ENCODE measurements at places on chromosomes 16 and 17.

DNA sequence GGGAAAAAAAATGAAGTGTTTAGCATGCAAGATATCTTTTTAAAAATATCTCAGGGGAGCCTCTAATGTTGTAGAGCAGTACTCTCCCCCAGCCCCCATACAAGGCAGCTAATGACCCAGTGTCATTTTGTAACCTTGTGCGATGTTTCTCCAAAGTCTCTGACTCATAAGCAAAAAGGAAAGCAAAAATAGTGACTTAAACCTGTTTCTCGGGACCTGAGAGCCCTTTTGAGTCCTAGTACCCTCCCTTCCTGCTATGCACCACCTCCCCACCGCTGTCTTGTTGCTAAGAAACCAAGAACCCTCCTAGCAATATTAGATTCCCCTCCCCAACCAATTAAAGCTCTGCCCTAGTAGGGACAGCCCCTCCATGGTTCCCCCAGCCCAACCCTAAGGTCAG lies 2.8 kb downstream of the MYCBPAP start:
- DNase-seq: peak; percentile 57

GRCh38 chr16:54233615-54234014 lies 53.0 kb downstream of the IRX3 start:
- DNase-seq: no peak

DNA sequence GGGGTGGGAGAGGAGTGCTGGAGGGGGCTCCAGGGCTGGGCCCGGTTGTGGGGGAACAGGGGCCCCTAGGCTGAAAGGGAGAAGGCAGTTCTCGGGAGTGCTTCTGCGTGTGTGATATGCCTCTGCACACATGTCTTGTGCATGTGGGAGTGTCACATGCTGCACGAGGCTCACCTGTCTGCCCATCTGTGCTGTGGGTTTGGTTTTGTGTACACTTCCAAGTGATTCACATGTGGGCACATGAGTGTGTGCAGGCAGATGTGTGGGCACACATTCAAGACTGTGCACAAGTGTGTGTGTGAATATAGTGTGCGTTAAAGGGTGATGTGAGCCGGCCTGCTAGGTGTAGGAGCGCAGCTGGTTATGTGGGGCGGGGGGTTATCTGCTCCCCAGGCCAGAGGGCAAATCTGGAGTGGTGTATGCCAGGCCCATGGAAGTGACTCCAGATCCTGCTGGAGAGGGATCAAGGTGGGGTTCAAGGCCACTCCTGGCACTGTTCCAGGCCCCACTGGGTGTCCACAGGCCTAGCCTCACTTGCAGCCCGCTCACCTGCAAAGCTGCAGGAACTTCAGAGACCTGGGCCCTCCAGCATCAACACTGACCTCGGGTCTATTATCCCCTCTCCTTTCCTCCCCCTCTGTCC lies 3.8 kb upstream of the BAHCC1 start:
- no peak for DNase-seq

GRCh38 chr16:29649588-29650494 lies 13.2 kb upstream of the SPN start:
- no peak for DNase-seq

GRCh38 chr16:72908362-72909167 lies 139.4 kb downstream of the ZFHX3 start:
- DNase-seq: no peak

- no peak for DNase-seq
These were observed 109.1 kb upstream of the ZNF750 start for GRCh38 chr17:82948957-82949356.

GRCh38 chr16:14007450-14007849 lies 63.7 kb upstream of the MRTFB start:
- no peak for DNase-seq

DNA sequence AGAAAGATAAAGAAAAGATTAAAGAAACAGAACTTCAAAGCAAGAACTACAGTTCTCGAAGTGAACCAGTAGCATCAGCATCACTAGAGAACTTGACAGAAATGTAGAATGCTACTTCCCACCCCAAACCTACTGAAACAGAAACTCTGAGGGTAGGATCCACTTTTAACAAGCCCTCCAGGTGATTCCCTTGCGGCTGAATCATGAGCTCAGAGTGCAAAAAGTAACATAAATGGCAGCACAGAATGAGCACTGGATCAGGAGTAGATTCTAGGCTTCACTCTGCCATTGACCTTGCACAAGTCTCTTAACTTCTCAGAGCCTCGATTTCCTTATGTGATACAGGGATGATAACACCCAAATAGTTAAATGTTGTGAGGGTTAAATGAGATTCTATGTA lies 5.8 kb downstream of the TOM1L2 start:
- DNase-seq: peak; percentile 18

GRCh38 chr17:61390479-61390791 lies 9.2 kb upstream of the TBX2 start:
- DNase-seq: no peak

GRCh38 chr17:79459003-79459655 lies 151.7 kb downstream of the RBFOX3 start:
- DNase-seq: no peak

GRCh38 chr17:74410001-74410443 lies 21.9 kb upstream of the GPRC5C start:
- no peak for DNase-seq

- DNase-seq: no peak
These were observed 11.4 kb upstream of the CCL1 start for GRCh38 chr17:34374457-34374856.

DNA sequence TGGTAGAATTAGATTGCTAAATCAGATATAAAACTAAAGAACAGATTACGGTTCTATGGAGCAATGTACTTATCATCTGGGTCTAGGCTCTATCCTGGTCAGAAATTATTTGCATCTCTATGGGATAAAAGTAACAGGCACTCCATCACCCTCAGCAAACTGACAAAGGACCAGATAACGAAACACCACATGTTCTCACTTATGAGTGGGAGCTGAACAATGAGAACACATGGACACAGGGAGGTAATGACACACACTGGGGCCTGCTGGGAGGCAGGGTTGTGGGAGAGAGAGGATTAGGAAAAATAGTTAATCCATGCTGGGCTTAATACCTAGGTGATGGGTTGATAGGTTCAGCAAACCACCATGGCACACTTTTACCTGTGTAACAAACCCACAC lies 61.9 kb downstream of the MPHOSPH6 start:
- DNase-seq: no peak

- no peak for DNase-seq
These were observed 49.4 kb downstream of the TNFRSF13B start for GRCh38 chr17:16922386-16923096.

DNA sequence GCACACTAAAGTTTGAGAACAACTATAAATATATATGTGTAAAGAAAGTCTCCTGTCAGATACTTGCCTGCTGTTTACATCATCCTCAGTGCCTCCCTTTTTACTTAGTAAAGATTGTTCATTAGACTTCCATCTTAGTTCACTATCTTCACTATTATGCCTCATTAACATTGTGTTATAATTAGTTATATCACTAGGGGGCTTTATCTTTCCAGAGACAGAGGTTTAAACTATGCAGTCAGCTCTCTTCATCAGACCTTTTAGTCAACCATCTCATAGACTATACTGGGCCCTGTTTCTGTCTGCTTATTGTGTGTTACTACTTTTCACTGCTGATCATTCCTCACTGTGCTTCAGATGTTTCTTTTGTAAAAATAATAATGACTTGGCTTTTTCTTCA lies 630.8 kb upstream of the KIF2B start:
- DNase-seq: no peak

GRCh38 chr16:87540072-87540896 lies 47.5 kb upstream of the ZCCHC14 start:
- no peak for DNase-seq

GRCh38 chr17:50365165-50365564 lies 7.8 kb downstream of the MRPL27 start:
- DNase-seq: no peak

DNA sequence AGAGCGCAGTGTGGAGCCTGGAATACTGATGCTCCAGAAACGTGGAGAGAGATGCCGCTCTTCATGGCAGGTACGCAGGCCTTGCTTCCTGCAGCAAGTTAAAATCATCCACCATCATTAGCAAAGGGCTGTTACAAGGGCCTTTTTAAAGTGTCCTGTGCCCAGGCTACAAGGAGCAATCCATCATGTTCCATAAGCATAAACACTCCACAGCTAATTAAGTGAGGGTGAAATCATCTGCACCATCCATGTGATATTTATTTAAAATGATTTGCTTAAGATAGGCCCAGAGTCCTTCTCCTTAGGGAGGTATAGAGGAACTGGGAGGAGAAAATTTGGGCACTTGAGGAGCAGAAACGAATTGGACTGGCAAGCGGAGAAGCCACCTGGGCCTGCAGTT lies 372.1 kb downstream of the XYLT1 start:
- no peak for DNase-seq

GRCh38 chr16:68346892-68347480 lies 36.2 kb downstream of the PRMT7 start:
- no peak for DNase-seq

DNA sequence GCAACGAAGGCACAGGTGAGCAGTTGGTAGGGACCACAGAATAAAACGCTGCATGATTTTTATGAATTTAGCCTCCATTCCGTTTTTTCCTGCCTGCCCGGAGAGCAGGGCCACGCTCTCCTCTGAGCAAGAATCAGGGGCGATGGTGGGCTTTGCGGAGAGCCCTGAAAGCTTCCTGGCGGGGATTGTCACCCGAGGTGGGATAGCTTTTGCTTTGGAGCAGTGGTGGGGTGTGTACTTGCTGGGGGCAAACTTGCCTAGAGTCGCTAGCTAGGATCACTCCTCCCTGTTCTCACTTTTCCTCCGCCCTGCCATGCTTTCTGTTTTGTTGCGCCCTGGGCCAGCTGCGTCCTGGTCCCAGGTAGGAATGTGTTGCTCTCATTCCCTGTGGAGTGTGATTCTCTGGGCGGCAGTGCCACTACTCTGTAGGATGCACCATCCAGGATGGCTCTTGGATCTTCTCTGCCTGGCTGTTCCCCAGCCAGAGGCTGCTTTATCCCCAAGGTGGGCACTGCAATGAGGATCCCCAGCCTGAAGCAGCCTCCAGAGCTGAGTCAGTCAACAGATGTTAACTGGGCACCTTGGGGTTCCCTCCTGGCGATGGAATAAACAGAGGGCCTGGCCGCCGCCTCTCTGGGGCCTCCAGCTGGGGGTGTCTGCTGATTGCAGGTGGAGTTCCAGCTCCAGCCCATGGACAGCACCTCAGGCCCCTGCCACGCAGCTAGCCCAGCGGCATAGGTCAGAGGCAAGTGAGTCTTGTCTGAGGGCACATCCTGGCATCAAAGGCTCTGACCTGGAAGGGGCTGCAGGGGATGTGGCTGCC lies 360.9 kb upstream of the TNRC6C start:
- DNase-seq: no peak

DNA sequence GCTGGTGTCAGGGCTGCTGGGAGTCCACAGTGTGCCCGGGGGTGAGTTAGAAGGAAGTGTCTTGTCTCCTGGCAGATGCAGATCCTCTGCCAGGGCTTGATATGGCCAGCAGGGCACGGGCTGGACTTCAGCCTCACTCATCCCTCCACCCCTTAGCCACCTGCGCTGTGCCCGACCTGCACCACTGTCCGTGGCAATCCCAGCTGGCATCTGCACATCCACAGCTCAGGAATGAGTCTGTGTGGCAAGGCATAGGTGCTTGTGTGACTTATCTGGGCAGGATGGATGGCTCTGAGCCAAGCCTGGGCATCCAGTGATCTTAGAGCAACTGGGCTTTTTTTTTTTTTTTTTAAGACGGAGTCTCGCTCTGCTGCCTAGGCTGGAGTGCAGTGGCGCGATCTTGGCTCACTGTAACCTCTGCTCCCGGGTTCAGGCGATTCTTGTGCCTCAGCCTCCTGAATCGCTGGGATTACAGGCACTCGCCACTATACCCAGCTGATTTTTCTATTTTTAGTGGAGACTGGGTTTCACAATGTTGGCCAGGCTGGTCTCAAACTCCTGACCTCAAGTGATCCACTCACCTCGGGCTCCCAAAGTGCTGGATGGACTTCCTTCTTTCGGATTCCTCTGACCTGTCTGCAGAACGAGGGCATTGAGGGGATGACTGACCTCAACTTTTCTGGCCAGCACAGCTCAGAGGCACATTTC lies 22.5 kb upstream of the CACNG1 start:
- DNase-seq: no peak

GRCh38 chr17:39547713-39548478 lies 59.8 kb downstream of the NEUROD2 start:
- peak; percentile 52 for DNase-seq

DNA sequence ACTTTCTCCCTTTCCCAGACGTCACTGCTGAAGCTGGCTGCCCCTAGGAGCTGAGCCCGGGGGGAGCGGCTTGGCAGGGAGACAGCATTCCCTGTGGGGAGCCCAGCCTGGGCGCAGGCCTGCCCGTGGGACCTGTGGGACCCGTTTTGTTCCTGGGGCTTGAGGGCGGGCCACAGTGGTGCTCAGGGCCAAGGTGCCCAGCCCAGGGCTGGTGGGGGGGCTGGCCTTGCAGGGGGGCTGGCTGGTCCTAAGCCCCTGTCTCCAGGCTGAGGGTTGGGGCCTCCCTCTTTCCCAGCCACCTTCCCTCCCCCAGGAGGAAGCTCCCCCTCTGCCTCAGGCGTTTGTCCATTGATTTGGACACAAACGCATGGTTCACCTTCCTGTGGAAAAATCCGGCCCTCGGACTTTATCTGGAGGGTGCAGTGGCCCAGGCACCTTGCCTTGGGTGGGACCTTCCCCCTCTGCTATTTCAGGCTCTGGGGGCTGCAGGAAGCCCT lies 4.4 kb downstream of the NHERF2 start:
- DNase-seq: no peak

DNA sequence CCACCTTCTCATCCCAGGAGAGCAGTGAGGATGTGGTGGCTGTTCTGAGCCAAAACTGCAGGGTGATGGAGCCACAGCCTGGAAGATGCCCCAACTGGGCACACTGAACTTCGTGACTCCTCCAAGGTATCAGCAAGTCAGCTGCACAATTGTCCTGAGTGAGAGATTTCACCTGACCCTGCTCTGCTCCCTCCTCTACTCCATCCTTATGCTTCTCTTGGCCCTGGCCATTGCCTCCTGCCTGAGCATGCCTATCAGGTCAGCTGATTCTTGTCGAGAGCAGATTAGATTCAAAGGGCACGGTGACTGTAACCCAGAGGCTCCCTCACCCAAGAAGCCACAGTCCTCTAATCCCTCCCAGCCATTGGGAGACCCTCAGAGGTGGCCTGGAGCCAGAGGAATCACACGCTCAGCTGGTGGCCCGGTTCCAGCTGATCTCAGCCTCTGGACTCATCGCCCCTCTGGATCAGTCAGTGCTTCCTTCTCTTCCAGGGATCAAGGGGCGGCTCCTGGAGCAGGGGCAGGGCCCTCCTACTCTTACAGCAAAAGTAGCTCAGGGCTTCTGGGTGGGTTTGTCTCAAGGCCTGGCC lies 7.0 kb upstream of the CYB561 start:
- DNase-seq: no peak

Measured in T-helper 2 cell treated with Interferon-gamma antibody and Interleukin-4, amounts not matched to agents 5 μg/mL and 100 μg/mL, for 36 hours (primary cell).